Neural progenitor cell (in vitro differentiated cells): ENCODE measurements at places on chromosomes 16 and 17. TPM values are rescaled to one million over a fixed set of nuclear protein-coding genes. Genes with fewer than 3 reads are reported as not detected.

The KRT20 gene
- not detected in 2 replicates for total RNA-seq

The CSH2 gene
- total RNA-seq: not detected in 2 replicates

DNA sequence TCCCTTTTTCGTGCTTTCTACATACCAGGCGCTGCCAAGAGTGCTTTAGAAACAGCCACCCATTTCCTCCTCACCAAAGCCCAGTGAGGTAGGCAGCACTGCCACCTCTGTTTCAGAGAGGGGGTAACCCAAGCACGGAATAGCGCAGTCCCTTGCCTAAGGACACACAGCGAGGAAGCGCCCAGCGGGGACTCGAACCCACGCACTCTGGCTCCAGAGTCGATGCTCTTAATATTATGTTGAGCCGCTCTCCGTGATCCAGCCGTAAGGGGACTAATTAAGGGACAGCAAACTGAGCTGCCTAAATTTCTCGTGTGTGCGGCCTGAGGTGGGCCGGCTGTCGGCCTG is 497 bp downstream of the CES1 start:
- no peak for DNase-seq

DNA sequence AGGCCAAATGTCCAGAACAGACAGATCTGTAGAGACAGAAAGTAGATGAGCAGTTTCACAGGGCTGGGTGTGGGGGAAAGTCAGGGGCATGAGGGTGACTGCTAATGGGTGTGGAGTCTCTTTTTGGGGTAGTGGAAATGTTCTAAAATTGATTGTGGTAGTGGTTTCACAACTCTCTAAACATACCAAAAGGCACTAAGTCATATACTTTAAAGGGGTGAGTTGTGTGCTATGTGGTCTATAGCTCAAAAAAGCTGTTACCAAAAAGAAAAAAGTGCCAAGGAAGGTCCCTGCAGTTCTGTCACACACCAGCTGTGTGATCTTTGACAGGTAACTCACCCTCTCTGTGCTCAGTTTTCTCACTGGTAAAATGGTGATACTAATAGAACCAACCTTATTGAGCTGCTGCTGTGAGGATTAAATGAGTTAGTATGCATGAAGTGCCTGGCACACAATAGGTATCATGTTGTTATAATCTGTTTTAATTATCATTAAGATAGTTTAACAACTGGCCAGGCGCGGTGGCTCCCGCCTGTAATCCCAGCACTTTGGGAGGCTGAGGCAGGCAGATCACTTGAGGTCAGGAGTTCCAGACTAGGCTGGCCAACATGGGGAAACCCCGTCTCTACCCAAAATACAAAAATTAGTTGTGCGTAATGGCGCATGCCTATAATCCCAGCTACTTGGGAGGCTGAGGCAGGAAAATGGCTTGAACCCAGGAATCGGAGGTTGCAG is 10.3 kb downstream of the ITGAX start:
- DNase-seq: no peak

DNA sequence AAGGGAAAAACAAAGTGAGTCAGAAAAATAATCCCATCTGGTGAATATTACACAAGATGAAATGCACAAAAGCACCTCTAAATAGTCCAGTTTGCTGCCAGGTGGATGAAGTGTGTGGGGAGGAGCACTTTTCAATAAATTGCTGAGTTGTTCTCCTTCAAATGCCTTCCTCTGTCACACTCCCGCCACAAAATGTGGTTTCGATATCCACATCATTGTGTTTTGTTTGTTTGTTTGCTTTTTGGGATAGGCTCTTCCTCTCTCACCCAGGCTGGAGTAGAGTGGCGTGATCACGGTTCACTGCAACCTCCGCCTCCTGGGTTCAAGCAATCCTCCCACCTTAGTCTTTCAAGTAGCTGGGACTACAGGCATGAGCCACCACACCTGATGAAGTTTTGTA is 24.6 kb upstream of the SHISA9 start:
- DNase-seq: no peak

DNA sequence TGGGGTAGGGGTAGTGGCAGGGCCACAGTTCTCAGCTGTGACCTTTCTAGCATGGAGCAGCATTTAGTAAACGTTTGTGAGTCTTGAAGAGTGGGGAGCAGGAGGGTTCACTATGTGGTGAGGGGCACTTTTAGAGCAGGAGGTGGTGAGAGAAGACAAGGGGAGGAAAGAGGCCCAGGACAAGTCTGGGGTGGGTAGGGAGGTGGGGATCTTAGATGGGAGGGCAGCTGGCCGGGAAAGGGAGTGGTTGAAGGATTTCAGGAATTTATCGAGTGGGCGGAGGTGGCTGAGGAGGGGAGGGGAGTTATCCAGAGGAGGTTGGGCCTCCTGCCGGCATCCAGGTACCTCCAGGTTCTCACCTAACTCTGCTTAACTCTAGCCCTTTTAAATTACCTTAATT is 1.9 kb downstream of the CLEC16A start:
- peak; percentile 42 for DNase-seq

GRCh38 chr16:83912519-83913244 is 13.8 kb downstream of the MLYCD start:
- DNase-seq: no peak

- DNase-seq: no peak
Observed at GRCh38 chr16:88196471-88197400, 186.0 kb upstream of the ZNF469 start.

- DNase-seq: no peak
Observed at GRCh38 chr17:71237903-71238538, 882.8 kb upstream of the SOX9 start.

- no peak for DNase-seq
Observed at GRCh38 chr16:90047714-90048346, 28.6 kb upstream of the DBNDD1 start.

The USP43 gene
- 0.06 TPM in 1 of 2 replicates, not detected in the other for total RNA-seq

GRCh38 chr16:31141489-31142108 is 6.1 kb upstream of the PRSS8 start:
- DNase-seq: no peak

DNA sequence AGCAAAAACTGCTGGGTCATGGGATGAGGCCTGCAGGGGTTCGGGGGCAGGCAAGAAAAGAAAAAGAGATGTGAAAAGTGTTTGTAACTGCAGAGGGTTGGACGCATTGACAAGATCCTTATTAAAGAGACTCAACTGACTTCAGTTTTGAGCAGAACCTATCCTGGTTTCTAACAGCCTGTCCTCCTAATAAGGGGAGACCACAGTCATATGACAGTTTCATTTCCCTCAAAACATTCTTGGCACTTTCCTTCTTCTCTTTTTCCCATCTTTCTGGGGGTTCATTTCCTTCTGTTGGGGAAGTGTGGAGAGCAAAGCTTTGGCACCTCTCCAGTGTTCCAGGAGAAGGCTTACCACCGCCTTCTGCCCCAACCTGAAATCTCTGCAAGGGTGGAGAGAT is 118.5 kb downstream of the MAF start:
- DNase-seq: no peak

The ZNF778 gene
- 21.5 and 26.1 TPM in 2 replicates for total RNA-seq

DNA sequence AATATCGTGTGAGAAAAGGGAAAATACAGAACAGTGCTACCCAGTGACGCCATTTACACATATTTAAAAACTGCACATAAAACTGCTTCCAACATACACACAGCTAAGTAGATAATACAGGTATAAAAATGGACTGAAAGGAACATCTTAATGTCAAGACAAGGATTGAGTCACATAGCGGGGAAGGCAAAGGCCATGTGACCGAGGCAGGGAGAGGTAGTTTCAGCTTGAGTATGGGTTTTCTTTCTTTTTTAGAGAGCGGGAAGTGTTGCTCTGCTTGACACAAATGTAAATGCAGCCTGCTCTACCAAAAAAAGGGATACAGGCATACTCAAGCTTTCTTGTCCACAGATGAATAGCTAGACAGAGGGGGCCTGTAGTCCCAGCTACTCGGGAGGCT is 46.5 kb downstream of the SDR42E1 start:
- no peak for DNase-seq

DNA sequence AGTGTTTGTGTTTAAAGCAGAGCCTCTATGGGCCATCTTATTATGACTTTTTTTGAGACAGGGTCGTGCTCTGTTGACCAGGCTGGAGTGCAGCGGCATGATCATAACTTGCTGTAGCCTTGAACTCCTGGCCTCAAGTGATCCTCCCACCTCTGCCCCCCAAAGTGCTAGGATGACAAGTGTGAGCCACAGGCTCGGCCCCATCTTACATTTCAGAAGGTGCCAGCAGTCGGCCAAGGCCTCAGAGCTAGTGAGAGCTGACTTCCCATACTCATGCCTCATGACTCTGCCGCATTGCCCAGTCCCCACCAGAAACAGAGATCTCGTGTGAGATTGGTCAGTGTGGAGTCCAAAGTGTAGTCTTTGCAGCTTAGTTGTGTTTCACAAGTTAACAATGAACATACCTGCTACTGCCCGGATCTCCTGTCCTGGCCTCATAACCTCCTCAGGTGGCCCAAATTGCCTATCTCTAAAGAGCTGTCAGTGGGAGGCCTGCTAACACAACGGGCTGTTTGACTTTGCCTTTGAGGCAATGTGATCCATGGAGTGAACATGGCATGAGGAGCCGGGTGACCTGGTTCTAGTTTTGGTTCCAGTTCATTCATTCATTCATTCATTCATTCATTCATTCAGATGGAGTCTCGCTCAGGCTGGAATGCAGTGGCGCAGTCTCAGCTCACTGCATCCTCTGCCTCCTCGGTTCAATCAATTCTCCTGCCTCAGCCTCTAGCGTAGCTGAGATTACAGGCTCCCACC is 13.7 kb downstream of the MINK1 start:
- DNase-seq: no peak

- no peak for DNase-seq
Observed at GRCh38 chr17:17186551-17187505, 19.3 kb downstream of the PLD6 start.

DNA sequence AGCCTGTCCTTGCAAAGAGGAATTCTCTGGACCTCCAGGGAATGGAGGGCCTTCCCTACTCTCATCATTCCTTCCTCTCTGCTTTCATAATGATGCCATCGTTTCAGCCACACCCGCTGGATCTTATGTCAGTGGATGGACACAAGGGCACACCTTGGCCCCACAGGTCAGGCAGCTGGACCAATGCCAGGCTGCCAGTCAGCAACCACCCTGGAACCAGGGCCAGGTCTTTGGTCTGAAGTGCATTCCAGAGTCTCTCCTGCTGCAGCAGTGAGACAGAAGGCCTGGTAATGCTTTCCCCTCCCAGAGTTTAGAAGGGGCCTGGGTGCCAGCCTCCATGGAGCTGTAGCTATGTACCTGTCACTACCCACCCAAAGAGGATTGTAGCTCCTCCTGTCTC is 7.4 kb downstream of the C1QL1 start:
- DNase-seq: no peak

The NOG gene
- 0.34 and 2.4 TPM in 2 replicates for total RNA-seq

GRCh38 chr17:21395764-21396163 is 19.6 kb downstream of the KCNJ12 start:
- no peak for DNase-seq

The DCXR gene
- total RNA-seq: 36.5 and 64.9 TPM in 2 replicates

DNA sequence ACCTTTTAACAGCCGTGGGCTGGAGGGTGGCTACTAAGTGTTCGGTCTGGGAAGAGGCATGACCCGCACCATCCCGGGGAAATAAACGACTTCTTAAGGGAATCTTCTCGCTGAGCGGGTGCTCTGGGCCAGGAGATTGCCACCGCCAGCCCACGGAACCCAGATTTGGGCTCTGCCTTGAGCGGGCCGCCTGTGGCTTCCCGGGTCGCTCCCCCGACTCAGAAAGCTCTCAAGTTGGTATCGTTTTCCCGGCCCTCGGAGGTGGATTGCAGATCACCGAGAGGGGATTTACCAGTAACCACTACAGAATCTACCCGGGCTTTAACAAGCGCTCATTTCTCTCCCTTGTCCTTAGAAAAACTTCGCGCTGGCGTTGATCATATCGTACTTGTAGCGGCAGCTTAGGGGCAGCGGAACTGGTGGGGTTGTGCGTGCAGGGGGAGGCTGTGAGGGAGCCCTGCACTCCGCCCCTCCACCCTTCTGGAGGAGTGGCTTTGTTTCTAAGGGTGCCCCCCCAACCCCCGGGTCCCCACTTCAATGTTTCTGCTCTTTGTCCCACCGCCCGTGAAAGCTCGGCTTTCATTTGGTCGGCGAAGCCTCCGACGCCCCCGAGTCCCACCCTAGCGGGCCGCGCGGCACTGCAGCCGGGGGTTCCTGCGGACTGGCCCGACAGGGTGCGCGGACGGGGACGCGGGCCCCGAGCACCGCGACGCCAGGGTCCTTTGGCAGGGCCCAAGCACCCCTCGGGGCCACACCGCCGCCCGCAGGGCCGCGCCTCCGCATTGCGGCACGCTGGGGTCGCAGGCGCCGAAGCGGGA is 3.6 kb upstream of the CBX4 start:
- DNase-seq: peak; percentile 63

The ZNF668 gene
- total RNA-seq: 3.7 and 14.7 TPM in 2 replicates

DNA sequence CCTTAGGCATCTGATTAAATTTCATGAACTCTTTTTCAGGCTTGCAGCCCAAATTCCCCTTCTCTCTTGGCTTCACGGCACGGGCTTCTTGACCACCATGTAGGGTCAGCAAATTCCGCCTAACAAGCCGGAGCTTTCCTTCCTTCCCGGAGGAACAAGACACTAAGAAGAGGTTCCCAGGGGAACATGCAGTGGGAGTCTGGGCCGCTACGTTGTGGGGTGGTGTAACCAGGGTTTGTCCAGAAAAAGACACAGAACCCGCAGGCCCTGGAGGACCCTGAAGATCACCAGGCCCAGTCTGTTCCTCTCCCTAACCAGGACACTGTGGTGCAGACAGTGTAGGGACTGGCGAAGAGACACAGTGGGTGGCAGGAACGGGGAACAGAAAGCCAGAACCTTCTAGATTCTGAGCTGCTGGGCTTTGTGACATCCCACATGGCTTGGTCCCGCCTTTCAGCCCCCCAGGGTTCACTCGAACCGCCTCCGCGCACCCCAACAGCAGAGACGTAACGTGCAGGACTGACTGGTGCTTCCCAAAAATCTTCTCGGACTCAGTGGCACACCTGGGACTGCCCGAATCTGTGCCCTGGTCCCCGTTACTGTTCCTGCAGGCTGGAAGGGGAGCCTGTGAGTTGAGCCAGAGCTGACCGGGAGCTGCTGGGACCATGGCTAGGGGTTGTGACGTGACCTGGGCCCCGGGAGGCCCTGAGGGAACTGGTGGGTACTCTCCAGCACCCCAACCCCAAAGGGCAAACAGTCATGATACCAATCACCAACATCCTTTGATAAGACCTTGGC is 55.2 kb downstream of the TBC1D16 start:
- DNase-seq: no peak

DNA sequence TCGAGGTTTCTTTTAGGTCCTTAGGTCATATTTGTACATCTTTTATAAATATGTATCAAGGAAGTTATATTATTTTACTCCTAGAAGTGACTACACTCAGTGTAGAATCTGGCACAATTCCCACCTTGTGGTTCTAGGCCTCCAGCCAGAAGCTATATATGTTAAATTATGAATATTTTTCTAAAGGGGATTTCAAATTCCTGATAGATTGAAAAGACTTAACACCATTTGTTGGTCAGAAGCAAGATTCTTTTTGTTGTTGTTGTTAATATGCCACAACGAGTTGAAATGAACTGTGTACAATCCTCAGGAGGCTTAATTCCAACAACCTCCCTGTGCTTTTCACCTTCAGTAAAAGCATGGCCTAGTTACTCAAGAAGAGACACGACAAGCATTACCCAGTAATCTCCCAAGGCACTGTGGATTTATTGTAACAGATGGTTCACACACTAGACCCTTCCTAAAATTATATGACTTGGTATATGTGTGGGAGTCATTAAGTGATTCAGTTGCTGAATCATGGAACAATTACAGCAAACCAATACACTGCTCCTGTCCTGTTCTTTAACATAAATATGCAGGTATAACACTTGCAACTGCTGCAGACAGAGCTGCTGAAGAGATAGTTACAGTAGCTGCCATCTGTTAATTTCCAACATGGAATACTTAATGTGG is 964.4 kb upstream of the GOT2 start:
- DNase-seq: no peak
